HepG2 (cell line): ENCODE measurements at places on chromosomes 1 and 21. TPM values are rescaled to one million over a fixed set of nuclear protein-coding genes. Genes with fewer than 3 reads are reported as not detected.

RAB13 gene
- 24.7 and 28.7 TPM in 2 replicates for total RNA-seq

CELA3B gene
- total RNA-seq: not detected in 2 replicates

LMX1A gene
- total RNA-seq: 0.07 TPM in 1 of 2 replicates, not detected in the other

VSIG8 gene
- total RNA-seq: not detected in 2 replicates

DDOST gene
- 167 and 335 TPM in 2 replicates for total RNA-seq

TIE1 gene
- 0.20 and 0.84 TPM in 2 replicates for total RNA-seq

MIXL1 gene
- total RNA-seq: 7.6 and 8.6 TPM in 2 replicates

RGS21 gene
- not detected in 2 replicates for total RNA-seq

DYNLT4 gene
- total RNA-seq: 0.77 TPM in 1 of 2 replicates, not detected in the other

INAVA gene
- 11.7 and 13.5 TPM in 2 replicates for total RNA-seq

THEM5 gene
- not detected in 2 replicates for total RNA-seq

SLC25A34 gene
- total RNA-seq: 0.13 TPM in 1 of 2 replicates, not detected in the other

KRTAP19-1 gene
- total RNA-seq: not detected in 2 replicates

ALX3 gene
- total RNA-seq: not detected in 2 replicates

IGSF21 gene
- total RNA-seq: not detected in 2 replicates

CACHD1 gene
- 0.11 TPM in 1 of 2 replicates, not detected in the other for total RNA-seq

USH2A gene
- 0.01 and 0.02 TPM in 2 replicates for total RNA-seq

FCRL6 gene
- not detected in 2 replicates for total RNA-seq

UQCRHL gene
- total RNA-seq: 2.3 and 4.0 TPM in 2 replicates

B3GALT5 gene
- 0.02 TPM in 1 of 2 replicates, not detected in the other for total RNA-seq

FOXD2 gene
- 0.07 and 0.09 TPM in 2 replicates for total RNA-seq

RGS13 gene
- not detected in 2 replicates for total RNA-seq

YTHDF2 gene
- 59.6 and 84.7 TPM in 2 replicates for total RNA-seq

CCDC28B gene
- total RNA-seq: 2.8 and 3.5 TPM in 2 replicates

HPCAL4 gene
- total RNA-seq: not detected in 2 replicates

TNFSF4 gene
- total RNA-seq: 2.4 and 3.2 TPM in 2 replicates

KRTAP12-4 gene
- not detected in 2 replicates for total RNA-seq

TRIM67 gene
- not detected in 2 replicates for total RNA-seq

OR2L5 gene
- total RNA-seq: not detected in 2 replicates

BACE2 gene
- 0.07 TPM in 1 of 2 replicates, not detected in the other for total RNA-seq

PRAMEF5 gene
- not detected in 2 replicates for total RNA-seq

PRR9 gene
- total RNA-seq: not detected in 2 replicates

NR1I3 gene
- 0.60 and 0.95 TPM in 2 replicates for total RNA-seq

ADSS2 gene
- total RNA-seq: 43.4 and 63.3 TPM in 2 replicates

RGS1 gene
- total RNA-seq: not detected in 2 replicates

CFHR2 gene
- total RNA-seq: not detected in 2 replicates

H6PD gene
- 6.3 and 9.3 TPM in 2 replicates for total RNA-seq

OR10Z1 gene
- not detected in 2 replicates for total RNA-seq

WNT2B gene
- total RNA-seq: 0.04 and 0.11 TPM in 2 replicates

AQP10 gene
- total RNA-seq: not detected in 2 replicates

RAB25 gene
- 0.20 TPM in 1 of 2 replicates, not detected in the other for total RNA-seq

SPRR2A gene
- total RNA-seq: not detected in 2 replicates

CYP4A22 gene
- total RNA-seq: not detected in 2 replicates

TFF3 gene
- 7.9 and 14.2 TPM in 2 replicates for total RNA-seq

CSMD2 gene
- not detected in 2 replicates for total RNA-seq

FBXO2 gene
- 112 and 118 TPM in 2 replicates for total RNA-seq

ACTL8 gene
- 0.64 and 1.0 TPM in 2 replicates for total RNA-seq

AGMAT gene
- total RNA-seq: 174 and 216 TPM in 2 replicates

AVPR1B gene
- total RNA-seq: not detected in 2 replicates

WNT4 gene
- not detected in 2 replicates for total RNA-seq

KRTAP11-1 gene
- not detected in 2 replicates for total RNA-seq

TGFBR3 gene
- 44.8 and 76.5 TPM in 2 replicates for total RNA-seq

AADACL3 gene
- not detected in 2 replicates for total RNA-seq

ANKRD34A gene
- total RNA-seq: 0.07 and 0.14 TPM in 2 replicates

AGO4 gene
- total RNA-seq: 6.0 and 6.8 TPM in 2 replicates

SDHC gene
- total RNA-seq: 27.1 and 85.0 TPM in 2 replicates

TRIM58 gene
- not detected in 2 replicates for total RNA-seq

CBR3 gene
- not detected in 2 replicates for total RNA-seq
